ENCODE measurements at places on chromosomes 12 and 14.
A peak's percentile ranks its signal among the peaks of the same experiment; 100 is the strongest.

- DNase-seq, result peak; percentile 57
Measured at GRCh38 chr14:61438860-61439765, 117.7 kb downstream of the PRKCH start.

GRCh38 chr12:79020106-79020505 lies 155.5 kb downstream of the SYT1 start:
- DNase-seq, result peak; percentile 2

DNA sequence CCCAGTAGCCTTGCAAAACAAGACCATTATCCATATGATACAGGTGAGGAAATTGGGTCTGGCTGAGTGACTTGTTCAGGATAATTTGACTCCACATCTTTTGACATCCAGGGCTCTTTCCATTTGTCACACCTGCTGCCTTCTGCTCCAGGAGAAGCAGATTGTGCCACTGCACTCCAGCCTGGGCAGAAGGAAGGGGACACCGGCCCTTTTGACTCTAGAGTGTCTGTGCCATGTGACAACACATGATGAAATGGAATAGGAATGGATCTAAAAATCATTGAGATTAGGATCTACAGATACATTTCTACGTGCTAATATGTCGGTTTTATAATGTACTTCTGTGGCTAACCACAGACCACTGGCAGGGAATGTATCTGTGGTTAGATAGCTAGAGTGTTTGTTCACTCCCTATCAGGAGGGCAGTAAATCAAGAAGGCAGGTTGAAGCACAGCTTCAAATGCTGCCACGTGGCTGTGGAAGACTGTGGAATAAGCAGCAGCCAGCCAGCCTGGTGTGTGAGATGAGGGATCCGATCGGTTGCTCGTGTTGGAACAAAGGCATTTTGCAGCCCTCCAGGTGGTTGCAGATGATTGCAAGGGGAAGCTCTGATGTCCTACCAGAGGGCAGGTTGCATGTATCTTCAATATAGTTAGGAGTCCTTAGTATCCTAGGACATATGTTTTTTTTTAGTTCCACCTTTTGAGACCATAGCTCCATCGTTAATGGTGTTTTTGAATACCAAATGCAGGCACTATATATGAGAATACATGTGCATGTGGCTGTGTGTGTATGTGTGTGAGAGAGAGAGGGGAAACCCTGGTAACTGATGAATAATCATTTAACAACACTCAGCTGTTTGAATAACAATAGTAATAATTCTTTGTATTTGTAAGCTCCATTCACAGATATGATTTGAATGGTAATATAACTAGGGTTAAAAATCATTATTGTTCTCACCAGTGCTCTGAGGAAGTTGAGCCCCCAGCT lies 28.6 kb downstream of the EML1 start:
- peak; percentile 51 for DNase-seq

- DNase-seq, result no peak
Measured at GRCh38 chr12:22974865-22975264, 349.9 kb downstream of the ETNK1 start.

DNA sequence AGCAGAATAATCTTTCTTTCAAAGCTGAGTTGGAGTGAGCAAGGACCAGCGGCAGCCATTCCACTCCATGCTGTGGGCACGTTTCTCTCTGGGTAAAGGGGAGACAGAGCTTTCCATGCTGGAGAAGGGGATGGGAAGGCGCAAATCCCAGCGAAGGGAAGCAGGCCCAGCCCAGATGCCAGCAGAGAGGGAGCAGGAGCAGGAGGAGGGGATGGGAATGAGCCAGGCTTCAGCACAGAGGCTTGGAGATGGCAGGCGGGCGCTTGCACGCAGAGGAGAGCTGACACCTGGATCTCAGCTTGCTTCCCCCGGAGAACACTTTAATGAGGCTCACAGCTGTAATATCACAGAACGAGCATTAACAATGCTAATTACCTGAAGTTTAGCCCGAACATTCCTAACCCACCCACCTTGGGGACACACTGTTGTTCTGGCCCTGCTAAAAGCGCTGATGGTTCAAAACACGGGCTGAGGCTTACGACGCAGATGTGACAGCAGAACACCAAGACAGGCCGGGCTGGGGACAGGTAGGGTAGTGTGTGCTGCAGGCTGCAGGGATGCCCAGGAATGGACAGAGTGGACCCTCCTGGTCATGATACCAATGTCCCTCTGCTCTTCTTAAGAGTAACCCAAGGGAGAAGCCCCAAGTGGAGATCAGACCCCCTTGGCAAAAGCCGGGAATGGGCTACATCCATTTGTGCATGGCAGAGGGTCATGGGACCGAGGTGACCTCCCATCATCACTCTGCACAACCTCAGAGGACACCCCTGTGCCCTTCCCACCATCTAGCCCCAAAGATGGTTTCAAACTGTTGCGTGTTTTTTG lies 288.6 kb downstream of the DPF3 start:
- no peak for DNase-seq

DNA sequence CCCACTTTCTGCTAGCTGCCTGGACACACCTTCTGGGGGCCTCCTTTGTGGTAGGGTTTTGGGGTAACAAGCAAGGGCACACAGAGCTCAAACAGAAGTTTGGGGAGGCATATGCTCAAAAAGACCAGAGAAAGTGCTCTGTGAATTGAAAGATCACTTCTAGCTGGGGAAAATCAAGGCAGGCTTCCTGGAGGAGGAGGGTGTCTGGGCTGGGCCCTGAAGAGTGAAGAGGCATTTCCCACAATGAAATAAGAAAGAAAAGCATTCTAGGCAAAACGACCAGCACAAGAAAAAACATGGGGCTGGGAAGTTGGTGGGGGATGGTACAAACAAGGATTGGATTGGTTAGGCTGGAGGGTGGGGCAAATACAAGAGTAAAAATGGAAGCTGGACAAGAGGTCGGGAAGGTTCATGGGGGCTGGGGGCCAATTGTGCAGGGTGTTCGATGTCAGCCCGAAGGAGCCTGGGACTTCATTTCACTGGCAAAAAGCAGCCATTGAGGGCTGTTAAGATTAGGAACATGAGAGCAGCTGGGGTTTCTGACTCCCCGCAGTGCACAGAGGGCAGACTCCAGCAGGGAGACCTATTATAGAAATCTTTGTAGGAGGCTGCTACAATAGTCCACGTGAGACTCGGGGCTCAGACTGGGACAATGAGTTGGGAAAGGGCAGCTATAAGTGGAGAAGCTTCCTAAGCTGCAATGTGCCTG lies 51.5 kb upstream of the CMKLR1 start:
- no peak for DNase-seq

DNA sequence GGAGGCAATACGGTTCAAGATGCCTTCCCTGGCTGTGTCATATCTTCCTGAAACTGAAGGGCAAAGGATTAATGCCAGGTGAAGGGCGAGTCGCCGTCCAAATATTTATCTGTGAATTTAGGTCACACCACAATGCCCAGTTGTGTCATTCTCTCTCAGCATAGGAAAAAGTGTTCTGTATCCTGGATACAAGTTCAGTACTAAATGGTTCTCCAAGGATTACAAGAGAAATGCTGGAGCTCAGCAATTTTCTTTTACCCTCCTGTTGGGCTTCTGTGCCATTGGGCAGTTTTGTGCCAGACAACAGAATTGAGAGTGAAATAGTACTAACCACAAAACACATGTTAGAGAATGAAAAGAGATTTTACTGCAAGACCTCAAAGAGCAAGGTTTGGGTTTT lies 493.9 kb downstream of the EGLN3 start:
- DNase-seq, result no peak

GRCh38 chr14:55336162-55336561 lies 64.9 kb downstream of the FBXO34 start:
- DNase-seq, result peak; percentile 27

DNA sequence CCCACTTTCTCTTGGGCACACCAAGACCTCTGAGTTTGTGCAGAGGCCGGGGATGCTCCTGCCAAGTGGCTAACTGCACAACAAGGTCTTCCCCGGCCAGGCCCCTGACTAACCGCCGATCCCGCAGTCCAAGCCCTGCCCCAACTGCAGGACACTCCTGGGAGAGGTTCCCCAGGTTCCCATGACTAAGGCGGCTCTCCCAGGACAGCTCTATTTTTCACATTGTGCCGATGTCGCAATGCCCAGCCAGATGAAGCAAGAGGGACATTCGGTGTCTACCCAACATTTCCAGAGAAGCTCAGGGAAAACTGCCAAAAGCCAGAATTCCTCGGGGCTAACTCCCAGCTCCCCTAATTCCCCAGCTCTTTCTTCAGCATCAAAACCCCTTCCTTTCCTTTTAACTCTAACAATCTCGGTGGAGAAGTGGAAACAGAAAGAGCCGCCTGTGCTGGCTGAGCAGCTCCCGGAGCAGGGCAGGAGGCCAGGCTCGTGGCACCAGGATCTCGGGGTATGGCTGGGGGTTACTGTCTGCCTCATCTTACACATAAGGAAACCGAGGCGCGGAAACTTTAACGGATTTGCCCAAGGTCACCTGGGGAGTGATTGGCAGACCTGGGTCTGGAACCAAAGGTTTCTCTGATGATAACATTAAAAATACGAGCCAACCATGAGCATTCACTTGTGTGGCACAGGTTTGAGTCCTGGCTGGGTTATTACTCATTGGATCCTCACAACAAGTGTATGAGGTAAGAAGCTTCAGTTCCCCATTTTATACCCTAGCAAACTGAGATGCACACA lies 318.2 kb downstream of the BCL11B start:
- DNase-seq, result no peak

DNA sequence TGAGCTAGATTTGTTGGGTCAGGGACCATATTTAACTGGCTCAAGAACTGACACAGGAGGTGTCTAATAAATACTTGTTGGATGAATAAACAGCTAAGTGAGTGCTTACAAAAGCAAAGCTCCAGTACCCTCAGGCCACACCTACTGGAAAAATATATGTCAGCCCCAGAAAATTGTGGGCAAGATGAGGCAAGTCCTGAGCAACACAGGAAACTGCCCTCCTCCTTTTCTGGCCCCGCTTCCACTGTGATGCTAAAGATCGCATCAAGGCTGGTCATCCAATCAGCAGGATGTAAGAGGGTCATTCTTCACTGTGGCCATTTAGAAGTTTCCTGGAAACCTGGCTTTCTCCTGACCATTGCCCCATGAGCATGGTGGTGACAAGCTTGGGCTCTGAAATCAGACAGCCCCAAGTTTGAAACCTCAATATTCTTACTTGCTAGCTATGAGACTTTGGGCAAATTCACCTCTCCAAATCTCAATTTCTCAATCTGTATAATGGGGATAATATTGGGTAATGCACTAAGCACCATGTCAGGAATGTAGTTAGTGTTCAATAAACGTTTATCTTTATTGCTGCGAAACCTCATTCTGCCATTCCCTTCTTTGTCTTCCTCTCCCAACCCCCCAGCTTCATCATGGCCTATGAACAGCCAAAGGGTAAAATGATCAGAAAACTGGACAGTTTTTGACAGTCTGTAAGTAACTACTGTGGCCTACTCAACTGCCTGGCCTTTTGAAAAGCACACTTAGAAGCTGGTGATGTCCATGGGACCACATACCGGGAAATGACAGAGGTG lies 139.3 kb upstream of the PZP start:
- no peak for DNase-seq

DNA sequence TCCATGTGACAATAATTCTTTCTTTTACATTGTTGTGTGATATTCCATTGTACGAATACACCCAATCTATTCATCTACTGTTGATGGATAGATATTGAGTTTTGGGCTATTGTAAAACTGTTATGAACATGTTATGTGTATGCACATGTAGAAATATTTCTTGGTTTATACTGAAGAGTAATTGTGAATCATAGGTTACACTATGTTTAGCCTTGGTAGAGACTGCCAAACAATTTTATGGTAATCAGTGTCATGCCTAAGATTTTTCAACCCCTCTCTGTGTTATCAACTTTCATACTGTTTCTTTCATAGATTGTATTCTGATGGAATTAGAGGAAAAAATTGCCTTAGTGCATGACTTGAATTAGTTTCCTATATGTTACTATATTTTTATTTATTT lies 39.5 kb downstream of the FRMD6 start:
- no peak for DNase-seq

DNA sequence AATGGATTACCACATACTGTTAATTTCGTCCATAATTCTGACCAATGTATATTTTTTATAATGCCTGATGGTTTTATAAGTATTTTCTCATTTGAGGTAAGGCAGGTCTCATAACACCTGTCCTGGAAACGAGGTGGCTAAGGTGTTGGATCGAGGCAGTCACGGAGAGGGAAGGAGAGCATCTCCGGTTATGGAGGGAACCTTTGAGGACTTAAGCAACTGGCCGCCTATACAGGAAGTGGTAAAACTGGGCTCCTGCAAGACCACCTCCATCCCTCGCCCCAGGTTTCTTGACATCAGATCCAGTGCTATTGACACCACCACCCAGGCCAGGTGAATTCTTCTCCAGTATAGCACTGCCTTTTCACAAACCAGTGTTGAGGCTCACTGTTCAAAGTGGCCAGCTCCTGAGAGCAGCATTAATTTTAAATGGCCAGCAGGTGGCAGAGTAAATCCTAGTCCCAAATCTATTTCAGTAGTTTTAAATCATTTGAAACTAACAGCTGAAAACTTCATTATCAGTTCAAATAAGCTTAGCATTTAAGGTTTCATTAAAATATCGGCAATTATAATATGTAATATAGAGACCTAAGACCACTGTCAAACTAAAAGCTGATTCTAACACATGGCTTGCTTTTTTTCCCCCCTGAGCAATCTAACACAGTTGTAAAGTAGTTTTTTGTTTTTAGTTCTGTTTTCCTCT lies 100.8 kb downstream of the PPM1A start:
- peak; percentile 80 for DNase-seq

DNA sequence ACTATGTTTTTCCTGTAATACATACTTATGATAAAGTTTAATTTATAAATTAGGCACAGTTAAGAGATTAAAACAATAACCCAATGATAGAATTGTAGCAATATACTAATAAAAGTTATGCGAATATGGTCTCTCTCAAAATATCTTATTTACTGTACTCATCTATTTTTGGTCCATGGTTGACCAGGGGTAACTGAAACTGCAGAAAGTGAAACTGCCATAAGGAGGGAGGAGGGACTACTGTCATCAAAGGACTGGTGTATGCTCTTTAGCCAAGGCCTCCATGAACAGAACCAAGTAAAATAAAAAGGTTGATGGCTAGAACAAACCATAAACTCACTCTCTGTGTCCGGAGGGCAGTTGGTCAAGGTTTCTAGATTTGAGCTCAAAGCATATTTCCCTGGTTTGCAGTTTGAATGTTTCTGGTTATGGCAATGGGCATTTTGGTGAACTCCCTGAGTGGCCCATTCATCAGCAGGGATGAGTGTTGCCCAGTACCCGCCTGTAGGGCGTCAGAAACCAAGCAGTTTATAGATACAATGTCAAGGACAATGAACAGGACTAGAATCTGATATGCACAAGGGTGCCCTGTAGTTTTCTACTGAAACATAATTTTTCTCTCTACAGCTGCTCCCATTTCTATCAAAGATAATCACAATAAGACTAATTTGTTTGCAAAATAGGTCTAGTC lies 19.8 kb downstream of the LEMD3 start:
- DNase-seq, result no peak

DNA sequence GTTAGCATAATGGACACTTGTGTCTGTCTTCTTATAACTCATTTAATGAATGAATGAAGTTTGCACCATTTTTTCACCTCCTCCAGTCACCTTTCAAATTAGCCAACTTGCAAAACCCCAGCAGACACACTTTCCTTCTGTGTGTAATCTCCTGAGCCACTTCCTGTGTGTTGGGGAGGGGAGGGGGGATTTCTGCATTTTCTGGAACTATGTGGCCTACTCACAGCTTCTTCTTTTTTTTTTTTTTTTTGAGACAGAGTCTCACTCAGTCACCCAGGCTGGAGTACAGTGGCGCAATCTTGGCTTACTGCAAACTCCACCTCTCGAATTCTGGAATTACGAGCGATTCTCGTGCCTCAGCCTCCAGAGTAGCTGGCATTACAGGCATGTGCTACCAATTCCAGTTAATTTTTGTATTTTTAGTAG lies 4.1 kb upstream of the SERPINA1 start:
- peak; percentile 64 for DNase-seq
